Mesenteric fat pad (tissue), 1 donor: ENCODE measurements at places on chromosomes 5 and 9. TPM values are rescaled to one million over a fixed set of nuclear protein-coding genes. Genes with fewer than 3 reads are reported as not detected.

GRCh38 chr9:76586390-76587314 is 127.7 kb downstream of the GCNT1 start:
- DNase-seq: no peak

- no peak for DNase-seq
Observed at GRCh38 chr5:2536632-2537377, 214.7 kb downstream of the IRX2 start.

GRCh38 chr5:113378081-113378480 is 56.7 kb downstream of the TSSK1B start:
- DNase-seq: no peak

DNA sequence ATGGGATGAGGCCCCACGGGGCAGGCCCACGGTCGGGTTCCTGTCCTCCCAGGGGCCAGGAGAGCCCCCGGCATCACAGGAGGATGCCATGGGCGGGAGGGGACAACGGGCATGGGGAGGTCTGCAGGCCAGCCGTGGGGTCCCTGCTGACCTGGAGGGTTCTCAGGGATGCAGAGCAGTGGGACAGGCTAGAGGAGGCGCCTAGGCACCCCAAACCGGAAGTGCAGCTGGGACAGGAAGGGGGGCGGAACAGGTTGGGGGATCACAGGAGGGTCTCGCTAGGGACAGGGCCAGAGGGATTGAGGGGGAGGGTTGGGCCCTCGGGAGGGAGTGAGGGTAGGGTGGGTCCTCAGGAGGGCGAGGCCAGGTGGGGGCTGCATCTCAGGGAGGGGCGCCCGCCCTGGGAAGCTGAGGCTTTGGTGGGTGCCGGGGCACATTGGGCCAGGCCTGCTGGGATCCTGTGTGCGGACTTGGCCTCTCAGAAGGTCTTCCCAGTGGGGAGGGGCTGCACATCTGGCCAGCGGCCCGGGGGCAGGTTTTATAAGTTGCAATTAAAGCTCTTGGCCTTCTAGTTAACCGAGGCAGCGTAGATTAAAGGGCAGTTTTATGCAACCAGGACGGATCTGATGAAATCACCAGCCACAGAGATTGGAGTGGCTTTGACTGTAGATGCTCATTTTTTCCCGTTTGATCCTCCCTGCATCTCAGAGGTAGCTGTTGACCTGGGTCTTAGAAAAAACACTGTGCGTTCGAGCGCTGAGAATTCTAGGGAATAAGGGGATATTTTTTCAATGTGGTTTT is 20.1 kb downstream of the NKD2 start:
- no peak for DNase-seq

- DNase-seq: no peak
Observed at GRCh38 chr9:13213337-13213736, 66.2 kb downstream of the MPDZ start.

DNA sequence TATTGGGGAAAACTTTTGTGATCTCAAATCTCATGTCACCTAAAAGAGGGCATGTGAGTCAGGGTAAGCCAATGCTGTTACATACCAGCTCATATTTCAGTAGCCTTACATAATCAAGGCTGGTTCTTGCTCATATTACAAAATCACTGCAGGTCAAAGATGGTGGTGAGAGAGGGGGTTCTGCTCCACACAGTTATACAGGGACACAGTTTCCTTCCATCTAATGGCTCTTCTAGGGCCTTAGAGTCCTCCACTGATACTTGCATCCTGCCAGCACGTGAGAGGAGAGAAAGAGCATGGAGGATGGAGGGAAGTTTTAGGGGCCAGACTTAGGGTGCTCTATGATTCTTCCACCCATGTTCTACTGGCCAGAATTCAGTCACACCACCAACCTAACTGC is 130.0 kb downstream of the LIFR start:
- DNase-seq: no peak

GRCh38 chr5:169988947-169989346 is 8.7 kb upstream of the INSYN2B start:
- DNase-seq: no peak

The TGFBI gene
- total RNA-seq: 254 TPM

The PCDHGA12 gene
- total RNA-seq: 4.6 TPM

The PCDHGA1 gene
- total RNA-seq: 0.48 TPM

The DMGDH gene
- total RNA-seq: 5.2 TPM

The SHOC1 gene
- not detected for total RNA-seq

The PRUNE2 gene
- total RNA-seq: 13.9 TPM

The KDM3B gene
- total RNA-seq: 54.1 TPM
